AG04449 (cell line): ENCODE measurements at places on chromosomes 13 and 19.

DNA sequence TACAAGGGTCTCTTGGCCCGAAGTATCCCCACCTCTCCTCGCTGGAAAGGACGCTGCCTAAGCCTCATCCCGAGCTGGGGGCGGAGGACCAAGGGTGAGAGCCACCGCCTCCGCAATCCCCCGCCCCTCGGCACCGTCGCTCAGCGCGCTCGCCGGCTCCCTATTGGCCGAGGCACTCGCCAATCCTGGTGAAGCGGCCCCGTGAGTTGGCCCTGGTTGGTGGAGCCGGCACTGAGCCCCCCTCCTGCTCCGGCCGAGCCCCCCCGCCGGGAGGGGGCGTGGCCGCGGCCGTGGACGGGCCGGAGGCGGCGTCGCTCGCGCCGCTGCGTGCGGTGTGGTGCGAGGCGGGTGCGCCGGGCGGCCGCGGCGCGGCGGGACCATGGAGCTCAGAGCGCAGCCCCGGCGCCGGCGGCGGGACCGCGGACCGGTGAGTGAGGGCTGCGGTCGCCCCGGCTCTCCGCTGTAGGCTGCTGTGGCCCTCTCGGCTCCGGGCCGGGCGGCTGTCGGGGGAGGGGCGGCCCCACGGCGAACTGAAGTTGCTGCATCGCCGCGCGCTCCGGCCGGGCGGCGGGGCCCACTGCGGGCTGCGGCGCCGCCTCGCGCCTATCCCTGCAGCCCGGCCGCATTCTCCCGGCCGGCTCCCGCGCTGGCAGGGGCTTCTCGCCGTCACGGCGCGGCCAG lies at the start of gene WASF3:
Gene WASF3, plus strand, starts transcription at position 291 of the 681 bp plus-strand sequence. CDS start 84,588 bp downstream, outside the sequence.
- peak; percentile 42 for DNase-seq

DNA sequence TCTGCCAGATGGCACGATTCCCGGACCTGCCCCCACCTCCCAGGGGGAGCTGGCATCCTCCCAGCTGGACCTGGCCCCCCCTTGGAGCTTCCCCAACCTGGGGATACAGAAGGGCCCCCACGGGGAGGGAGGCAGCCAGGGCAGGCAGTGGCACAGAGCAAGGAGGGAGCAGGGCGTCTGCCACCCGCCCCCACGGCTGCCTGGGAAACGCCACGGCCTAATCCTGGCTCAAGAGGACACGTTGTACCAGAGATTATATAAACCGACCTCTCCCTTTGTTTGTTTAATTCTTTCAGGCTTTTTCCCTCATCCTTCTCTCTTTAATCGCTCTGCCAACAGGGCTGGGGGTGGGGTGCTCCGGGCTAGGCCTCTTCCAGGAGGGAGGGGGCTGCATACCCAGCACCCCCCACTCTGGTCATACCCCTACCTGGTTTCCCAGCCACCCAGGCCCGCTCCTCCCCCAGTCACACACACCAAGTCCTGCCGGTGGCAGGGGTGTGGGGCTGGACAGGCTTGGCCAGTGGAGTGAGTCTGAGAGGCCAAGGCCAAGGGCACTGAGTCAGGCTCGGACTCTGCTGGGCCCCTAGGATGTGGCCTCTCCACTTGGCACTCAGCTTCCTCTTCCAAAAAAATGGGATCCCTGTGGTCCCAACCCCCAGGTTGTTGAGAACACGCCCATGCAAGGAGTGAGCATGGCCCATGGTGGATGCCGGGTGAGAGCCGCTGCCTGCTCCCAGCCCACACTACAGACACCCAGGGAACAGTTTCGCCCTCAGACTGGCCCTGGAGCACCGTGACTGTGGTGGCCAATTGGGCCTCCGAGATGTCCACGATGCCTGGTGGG lies 29.5 kb upstream of the NFIC start:
- no peak for DNase-seq

- DNase-seq = no peak
Observed at GRCh38 chr13:69199664-69200063, 908.0 kb upstream of the ATXN8OS start.

DNA sequence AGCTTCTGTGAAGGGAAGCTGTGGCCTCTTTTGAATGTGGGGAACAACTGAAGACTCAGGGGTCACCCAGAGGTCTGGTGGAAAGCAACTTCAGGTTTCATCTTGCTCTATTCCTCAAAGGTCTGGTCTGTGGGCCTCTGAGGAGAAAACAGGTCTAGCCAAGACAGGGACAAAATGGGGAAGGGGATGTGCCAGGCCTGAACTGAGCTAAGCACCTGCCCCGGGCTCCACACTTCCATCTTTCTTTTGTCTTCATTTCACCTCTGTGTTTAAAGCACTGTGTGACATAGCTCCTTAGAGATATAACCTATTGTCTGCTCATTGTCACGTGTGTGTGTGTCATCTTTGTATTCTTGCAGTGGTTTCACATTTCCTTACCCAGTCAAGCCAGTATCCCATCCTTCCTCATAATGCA lies 19.9 kb upstream of the GDF15 start:
- no peak for DNase-seq

DNA sequence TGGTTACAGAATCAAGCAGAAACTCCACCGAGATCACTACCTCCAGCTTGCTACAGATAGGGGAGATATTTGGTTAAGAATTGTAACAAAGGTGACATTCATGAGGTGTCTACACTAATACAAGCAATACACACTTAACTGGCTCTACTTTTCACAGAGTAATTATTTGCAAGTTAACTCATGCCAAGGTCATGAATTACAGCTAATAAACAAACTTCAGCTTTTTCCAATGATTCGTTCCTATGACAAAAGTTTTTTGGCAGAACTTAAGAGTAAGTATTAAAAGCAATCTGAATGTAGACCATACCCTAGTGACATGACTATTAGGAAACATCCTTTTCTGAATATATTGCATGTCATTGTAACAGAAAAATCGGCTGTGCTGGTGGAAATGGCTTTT lies 72.1 kb downstream of the LHFPL6 start:
- no peak for DNase-seq

DNA sequence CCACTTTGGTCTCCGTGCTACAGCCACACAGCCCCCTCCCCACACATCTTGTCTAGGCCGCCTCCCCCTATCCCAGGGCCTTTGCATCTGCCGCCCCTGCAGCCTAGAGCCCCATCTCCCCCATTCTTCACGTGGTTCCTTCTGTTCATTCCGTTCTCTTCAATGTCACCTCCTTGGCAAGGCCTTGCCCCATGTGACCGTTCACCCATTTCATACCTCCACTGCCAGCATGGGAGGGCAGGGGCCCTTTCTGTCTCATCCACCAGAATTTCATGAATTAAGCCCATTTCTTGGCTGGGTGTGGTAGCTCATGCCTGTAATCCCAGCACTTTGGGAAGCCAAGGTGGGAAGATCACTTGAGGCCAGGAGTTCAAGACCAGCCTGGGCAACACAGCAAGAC lies 15.7 kb upstream of the HNRNPM start:
- no peak for DNase-seq

DNA sequence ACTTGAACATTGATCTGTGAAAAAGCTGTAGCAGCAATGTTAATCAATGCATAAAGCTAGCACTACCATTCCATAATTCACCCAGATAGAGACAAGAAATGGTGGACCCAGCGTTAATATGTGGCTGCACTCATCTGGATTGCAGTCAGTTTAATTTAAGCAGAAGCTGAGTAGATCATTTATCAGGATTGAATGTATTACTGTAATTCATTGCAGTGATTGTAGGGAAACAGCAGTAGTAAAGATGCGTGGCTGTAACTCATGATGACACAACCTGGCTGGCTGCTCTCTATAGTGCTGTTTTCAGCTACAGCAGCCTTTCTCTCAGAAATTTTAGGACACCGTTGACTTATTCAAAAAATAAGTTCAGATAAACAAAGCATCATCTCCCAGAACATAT lies 499.5 kb upstream of the SLITRK6 start:
- no peak for DNase-seq

- no peak for DNase-seq
Observed at GRCh38 chr19:11256189-11256588, 6.1 kb downstream of the DOCK6 start.

DNA sequence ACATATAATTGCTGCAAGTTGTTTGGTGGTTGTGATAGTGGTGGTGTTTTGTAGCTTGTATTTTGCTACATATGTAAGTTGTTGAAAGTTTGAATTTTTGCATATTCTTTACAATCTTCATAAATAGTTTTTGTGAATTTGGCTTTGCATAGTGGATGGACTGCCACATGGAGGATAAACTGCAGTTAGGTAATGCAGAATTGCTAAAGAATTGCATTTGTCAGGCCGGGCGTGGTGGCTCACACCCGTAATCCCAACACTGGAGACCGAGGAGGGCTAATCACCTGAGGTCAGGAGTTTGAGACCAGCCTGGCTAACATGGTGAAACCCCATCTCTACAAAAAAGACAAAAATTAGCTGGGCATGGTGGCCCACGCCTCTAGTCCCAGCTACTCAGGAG lies 111.9 kb downstream of the ZAR1L start:
- DNase-seq = no peak

- DNase-seq = no peak
Observed at GRCh38 chr19:43524922-43525835, 1.8 kb downstream of the ETHE1 start.

DNA sequence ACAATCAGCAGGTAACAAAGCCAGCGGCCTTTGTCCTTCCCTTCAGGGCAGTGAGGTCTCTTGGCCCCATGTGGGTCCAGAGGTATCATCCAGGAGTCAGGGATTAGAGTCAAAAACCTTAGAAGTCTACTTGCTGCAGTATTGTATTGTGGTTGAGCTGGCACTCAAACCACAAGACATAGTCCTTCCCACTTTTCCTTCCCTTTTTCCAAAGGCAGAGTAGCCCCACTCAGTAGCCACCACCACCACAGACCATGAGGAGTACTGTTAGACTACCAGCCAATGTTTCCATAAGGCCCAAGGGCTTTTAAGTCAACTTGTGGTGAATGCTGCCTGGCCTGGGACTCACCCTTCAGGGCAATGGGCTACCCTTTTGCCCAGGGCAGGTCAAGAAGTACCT lies 27.1 kb upstream of the CCNA1 start:
- DNase-seq = no peak

DNA sequence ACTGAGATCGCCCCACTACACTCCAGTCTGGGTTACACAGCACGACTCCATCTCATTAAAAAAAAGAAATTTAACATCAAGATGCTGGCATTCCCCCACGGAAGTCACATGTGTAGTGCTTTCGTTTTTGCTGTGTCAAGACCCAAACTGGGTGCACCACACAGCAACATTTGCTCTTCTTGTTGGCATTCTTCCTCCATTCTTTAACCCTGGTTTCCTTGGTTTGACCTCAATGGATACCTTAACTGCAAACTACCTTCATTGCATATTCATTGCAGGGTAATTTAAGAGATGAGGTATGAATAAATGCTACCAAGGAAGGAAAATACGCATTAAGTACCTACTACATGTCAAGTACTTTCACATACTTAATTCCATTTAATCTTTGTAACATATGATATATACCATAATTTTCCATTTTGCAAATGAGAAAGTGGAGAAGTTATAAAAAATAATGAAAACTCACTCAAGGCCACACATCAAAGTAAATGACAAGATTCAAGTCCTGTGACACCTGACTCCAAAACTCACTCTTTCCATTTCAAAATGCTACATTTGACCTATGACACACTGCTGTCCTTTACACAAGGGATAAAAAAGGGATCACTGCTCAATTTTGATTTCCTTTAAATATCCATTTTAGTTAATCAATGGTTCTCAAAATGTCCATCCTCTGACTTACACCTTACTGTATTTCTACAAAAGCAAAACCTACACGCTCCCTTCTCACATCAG lies 59.2 kb downstream of the STK24 start:
- DNase-seq = no peak

DNA sequence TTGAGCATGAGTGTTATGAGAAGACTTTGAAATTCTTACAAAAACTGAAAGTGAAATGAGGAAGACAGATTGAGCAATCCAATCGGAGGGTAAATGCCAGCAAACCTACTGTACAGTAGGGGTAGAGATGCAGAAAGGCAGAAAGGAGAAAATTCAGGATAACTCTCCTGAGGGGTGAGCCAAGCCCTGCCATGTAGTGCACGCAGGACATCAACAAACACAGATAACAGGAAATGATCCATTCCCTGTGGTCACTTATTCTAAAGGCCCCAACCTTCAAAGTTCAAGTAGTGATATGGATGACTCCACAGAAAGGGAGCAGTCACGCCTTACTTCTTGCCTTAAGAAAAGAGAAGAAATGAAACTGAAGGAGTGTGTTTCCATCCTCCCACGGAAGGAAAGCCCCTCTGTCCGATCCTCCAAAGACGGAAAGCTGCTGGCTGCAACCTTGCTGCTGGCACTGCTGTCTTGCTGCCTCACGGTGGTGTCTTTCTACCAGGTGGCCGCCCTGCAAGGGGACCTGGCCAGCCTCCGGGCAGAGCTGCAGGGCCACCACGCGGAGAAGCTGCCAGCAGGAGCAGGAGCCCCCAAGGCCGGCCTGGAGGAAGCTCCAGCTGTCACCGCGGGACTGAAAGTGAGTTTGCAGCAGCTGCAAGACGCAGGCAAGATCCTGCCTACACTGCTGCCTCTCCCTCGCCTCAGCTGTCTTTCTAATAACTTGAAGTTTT lies at the start of gene TNFSF13B:
Gene TNFSF13B, plus strand, starts transcription at position 118 of the 728 bp plus-strand sequence. Its CDS starts 178 bp downstream, at position 296.
- no peak for DNase-seq

DNA sequence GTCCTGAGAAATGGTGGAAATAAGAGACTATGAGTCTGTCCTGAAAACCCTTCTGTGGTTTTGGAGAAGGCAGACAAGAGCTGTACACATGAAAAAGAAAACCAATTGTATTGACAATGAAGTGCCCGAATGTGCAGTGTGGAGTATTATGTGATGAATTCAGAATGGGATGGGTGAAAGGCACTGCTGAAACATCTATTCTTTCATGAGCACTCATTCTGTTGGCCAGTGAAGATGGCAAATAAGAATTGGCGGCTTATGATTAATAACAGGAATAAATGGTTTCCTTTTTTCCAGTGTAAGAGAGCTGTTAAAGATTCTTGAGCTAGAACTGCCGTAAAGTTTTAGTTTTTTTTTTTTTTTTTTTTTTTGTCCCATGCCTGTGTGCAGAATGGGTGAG lies 5.7 kb downstream of the POLR1D start:
- DNase-seq = no peak

GRCh38 chr19:7947939-7948338 lies 4.5 kb upstream of the TIMM44 start:
- no peak for DNase-seq

- no peak for DNase-seq
Observed at GRCh38 chr19:44666852-44667556, 4.3 kb upstream of the CEACAM19 start.

DNA sequence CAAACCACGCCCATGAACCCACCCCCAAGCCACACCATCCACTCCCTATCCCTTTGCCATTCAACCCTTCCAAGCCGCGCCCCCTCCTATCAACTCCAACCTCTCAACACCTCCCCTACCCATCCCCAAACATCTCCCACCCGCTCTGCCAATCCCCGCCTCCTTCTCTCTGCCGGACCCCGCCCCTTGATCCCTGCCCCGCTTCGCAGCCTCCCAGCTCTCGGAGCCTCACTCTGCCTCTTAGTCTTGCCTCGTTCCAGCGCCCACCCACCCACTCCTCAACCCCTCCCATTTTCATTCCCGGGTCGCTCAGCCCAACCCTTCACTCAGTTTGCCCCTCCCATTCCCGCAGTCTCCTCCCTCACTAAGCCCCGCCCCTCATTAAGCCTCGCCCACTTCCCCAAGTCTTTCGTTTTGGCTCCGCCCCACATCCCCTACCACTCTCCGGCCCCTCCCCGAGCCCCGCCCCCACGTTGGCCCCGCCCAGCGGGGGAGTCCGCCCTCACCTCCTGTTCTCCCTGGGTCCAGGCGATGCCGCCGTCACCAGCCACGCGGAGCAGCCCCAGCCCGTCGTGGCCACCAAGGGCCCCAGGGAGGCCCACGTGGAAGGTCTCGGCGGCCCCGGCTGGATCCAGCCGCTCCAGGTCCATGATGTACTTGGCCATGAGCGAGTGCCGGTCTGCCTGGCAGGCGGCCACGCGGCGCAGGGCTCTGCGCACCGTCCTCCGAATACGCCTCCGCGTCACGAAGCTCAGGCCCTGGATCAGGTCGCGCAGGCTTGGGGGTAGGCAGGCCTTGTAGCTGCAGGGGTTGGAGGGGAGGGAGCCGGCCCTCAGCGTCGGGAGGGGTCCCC lies 5.7 kb downstream of the JAK3 start:
- no peak for DNase-seq
